ENCODE measurements at places on chromosomes 7 and 10.
A peak's percentile ranks its signal among the peaks of the same experiment; 100 is the strongest.

- DNase-seq = no peak
Observed at GRCh38 chr10:129464251-129464650, 2.8 kb upstream of the MGMT start.

- DNase-seq = no peak
Observed at GRCh38 chr10:13592306-13592705, 5.5 kb downstream of the PRPF18 start.

GRCh38 chr7:28263622-28264271 lies 83.2 kb upstream of the JAZF1 start:
- no peak for DNase-seq

- no peak for DNase-seq
Observed at GRCh38 chr10:71795248-71795647, 21.9 kb upstream of the VSIR start.

- DNase-seq = no peak
Observed at GRCh38 chr10:71143170-71143569, 69.2 kb upstream of the UNC5B start.

DNA sequence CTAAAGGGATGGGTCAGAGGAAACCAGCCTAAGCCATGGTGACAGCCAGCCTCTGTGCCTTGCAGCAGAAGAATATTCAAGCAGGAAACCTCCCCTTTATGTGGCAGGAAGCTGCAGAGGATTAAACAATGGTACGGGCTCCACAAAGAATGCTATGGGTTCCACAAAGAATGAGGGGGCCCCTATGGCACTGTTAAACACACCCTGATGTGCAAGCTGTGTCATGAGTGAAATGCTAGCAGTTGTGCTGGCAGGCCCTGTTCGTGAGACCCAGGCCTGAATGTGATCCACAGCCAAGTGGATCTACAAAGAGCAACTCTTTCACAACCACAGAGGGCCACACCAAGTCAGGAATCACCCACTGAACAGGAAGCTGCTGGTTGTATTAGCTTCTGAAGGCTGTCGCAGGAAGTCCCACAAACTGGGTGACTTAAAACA lies 68.9 kb downstream of the MYOF start:
- DNase-seq = no peak

- DNase-seq = peak; percentile 32
Observed at GRCh38 chr10:71608819-71609768, 110.5 kb downstream of the C10orf105 start.

DNA sequence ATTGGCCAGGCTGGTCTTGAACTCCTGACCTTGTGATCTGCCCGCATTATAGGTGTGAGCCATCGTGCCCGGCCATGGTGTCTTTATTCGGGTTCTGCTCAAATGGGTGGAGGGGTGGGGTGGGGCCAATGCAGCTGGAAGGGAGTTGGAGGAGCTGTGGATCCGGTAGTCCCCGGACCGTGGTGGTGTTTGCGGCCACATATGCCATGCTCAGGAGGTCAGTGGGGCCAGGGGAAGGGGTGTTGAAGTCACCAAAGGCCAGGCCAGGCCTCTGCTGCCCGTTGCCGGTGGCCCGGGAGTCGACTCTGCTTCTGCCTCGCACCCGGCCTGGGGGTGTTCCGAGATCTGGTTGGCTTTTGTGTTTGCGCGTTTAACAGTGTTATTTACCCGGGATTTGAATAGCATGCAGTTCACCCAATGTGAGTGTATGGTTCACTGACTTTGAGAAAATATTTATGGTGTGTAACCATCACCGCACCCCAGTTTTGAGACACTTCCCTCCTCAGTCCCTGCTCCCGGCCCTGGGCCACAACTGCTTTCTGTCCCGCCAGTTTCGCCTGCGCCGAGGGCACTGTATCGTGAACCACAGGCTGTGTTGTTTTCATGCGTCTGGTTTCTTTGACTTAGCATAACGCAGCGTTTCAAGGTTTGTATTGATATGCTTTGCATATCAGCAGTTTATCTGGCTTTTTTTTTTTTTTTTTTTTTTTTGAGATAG lies 10.7 kb downstream of the INPP5A start:
- no peak for DNase-seq

DNA sequence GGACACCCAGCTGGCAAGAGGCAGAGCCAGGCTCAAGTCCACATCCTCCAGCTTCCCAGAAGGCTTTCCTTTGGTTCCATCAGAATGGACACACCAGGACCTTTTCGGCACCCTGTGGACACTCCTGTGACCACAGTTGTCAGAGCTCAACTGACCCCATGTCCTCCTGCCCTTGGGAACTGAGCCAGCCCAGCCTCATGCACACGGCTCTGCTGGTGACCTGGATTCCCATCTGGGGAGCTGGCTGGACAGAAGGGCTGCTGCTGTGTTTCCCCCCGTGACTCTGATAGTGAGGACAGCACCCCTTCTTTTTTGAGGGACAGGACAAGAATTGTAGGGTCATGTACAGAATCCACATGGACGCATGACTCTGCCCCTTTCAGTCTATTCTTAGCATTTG lies 289.2 kb downstream of the WDR37 start:
- DNase-seq = no peak

- DNase-seq = no peak
Observed at GRCh38 chr10:19373988-19374387, 325.4 kb downstream of the MALRD1 start.

GRCh38 chr7:70630818-70631457 lies 501.0 kb upstream of the GALNT17 start:
- no peak for DNase-seq

GRCh38 chr7:7668706-7669105 lies 28.2 kb downstream of the UMAD1 start:
- DNase-seq = no peak

DNA sequence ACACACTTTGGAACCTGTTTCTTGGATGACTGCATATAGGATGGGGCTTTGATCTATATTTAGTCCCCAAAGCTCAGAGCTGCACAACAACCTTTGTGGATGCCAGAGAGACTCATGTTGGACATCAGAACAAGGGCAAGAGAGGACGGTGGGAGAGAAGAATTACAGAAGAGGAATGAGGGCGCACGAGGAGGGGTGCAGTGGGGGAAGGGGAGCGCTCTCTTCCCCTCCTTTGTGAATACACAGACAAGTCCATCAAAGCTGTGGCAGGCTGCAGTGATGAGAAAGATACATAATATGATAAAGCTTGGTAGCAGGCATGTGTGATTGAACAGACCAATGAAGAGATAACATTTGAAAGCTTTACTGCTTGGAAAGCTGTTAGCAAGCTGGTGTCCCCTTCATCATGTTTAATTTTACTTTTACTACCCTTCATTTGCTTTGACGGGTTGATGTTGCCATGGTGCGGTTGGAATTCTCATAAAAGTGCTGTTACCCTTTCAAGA lies 857.8 kb downstream of the KCNMA1 start:
- no peak for DNase-seq

DNA sequence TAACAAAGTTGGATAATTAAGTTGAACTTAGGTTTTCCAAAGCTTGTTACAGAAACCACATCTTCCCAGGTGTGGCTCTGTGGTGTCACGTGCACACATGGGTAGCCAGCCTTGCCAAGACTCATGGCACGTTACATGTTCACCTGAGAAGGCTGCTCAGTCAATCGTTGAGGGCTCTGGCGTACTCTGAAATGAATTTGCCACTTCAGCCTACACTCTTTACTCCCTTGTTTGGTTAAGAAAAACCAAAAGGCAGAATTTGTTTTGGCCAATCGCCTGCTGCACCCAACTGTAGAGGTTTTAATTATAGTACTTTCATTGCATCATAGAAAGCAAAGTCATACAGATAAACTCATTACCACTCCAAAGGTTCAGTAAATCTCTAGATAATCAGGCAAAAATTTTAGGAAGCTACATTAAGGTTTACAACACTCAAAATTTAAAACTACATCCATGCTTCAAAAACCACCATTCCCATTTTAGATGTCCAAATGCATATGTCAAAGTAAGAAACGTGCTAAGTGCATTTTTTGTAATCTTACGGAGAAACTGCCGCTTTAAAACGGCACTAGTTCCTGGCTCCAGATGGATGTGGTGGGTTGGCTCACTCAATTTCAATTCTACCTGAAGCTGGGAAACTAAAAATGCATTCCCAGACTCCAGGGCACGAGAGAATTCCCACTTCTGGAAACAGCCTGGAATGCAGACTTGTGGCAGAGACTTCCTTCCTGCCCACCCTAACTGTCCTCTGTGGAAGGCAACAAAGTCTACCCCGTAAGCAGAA lies 88.4 kb downstream of the DIP2C start:
- DNase-seq = peak; percentile 14

DNA sequence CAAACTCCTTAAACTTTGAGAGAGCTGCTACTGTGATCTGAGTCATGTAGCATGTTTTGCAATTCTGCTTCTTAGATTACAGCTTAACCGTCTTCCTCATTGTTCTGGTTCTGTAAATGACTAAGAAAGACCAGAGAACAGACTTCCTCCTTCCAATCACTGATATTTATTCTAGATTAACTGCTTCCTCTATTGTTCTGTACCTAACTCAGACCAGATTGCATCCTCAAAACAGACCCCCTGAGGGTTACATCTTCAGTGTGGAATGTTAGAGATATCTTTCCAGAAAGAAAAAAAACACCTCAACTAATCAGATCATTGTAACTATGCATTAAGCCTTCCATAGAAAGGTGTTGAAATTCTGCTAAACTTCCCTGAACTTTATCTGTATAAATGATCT lies 5.7 kb upstream of the PIP start:
- no peak for DNase-seq

DNA sequence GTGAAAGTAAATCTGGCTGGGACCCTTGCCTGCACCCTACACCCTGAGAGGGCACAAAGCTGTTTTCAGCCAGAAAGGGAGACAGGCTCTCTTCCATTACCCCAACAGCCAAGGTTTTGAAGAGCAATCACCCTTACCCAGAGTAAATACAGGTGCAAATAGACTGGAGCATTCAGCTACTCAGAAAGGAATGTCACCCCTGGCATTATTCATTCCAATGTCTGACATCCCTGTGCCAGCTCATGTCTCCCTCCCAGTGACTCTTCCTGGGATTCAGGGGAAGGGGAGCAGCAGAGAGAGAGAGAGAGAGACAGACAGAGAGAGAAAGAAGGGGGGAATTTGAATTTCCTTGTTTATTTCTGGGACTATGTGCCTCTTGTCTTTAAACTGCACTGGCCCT lies 611.8 kb downstream of the SORCS3 start:
- DNase-seq = no peak

GRCh38 chr7:2204446-2204845 lies 28.3 kb downstream of the MAD1L1 start:
- no peak for DNase-seq

- DNase-seq = no peak
Observed at GRCh38 chr7:30468791-30469190, 9.8 kb downstream of the NOD1 start.

DNA sequence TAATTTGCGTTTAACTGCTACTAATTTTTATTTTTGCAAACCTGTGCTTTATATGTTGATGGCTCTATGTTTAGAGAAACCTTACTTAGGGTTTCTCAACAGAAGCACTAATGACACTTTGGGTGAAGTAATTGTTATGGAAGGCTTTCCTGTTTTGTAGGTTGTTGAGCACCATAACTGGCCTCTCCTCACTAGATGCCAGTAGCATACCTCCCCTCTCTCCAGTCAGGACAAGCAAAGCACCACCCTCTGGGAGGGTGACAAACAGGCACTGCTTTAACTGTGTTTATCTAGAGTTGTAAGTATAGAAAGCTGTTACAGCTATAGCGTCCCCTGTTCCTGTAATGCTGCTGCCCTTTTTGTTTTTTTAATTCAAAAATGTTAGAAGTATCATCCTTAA lies 60.9 kb downstream of the WAC start:
- no peak for DNase-seq

DNA sequence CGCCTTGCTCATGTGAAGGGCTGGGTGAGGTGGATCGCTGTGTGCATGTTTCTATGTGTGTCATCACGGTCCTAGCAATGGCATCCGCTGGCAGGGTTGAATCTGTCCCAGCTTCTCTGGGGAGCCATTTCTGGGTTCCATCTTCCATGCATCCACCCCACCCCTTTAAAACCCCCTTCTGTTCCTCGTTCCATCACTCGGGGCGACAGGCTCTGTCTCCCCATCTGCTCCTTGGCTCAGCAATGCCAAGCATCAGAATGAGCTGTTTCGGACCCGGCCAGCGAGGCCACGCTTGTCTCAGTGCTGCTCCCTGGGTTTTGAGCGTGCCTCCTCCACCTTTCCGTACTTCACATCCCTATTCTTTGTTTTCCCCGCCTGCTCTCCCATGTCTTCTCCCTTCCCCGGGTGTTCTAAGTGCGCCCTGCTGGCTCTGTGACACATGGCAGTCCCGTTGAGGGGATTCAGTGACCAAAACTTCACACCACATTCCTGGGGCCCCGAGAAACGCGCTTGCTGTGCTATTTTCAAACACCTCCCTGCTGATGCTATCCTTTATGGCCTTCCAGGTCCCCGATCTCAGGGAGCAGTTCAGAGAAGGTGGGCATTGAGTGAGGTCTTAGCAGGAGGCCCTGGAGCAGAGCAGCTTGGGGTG lies 554.1 kb upstream of the FOXK1 start:
- DNase-seq = no peak

- DNase-seq = no peak
Observed at GRCh38 chr10:76892766-76893479, 744.7 kb downstream of the KCNMA1 start.

DNA sequence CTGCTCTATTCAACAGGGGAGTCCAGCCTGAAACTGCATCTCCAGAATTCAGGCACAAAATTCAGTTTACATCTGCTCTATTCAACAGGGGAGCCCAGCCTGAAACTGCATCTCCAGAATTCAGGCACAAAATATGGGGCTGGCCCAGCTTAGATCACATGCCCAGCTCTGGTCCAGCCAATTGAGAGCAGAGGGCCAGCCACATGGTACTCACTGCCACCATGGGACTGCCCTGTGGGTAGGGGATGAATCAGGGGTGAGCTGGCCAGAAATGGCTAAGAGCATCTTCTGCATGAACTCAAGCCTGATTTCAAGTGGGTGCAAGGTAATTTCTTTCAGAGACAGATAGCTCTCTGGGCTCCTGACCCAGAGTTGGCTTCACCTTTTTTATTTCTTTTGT lies 156.6 kb upstream of the LYZL2 start:
- no peak for DNase-seq

DNA sequence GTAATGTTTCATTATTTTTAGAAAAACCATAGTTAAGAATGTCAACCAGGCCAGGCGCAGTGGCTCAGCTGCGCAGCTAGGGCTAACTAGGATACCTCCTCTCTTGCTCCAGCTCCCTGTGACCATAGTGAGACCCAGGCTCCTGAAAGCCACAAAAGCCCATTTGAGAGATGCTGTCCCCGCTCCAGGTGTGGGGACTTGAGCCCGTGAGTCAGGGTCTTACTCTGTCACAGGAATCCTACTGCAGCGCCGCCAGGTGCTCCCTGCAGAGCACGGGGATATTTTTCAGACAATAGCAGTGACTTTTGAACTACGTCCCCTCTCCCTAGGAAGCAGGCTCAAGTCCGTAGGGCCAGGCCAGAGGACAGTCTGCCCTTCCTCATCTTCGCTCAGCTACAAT lies 75.6 kb upstream of the NRBF2 start:
- DNase-seq = no peak
